ENCODE measurements at places on chromosomes 16 and 17.

DNA sequence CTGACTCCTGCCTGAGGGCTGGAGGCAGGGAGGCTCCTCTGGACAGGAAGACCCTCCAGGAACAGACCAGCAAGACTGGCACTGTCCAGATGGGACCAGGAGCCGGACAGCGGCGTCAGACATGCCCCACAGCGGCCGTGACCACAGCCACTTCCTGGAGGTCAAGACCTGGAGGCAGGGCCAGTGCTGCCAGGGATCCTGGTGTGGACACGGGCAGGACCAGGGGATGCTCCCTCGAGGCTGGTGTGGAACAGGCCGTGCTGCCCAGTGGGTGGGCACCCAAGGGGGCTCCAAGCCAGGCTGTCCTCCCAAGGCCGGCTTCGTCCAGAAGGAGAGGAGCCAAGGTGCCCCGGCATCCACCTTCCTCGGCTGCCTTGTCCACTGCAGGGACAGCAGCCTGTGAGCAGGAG is 4.5 kb upstream of the CCDC57 start:
- no peak for DNase-seq

DNA sequence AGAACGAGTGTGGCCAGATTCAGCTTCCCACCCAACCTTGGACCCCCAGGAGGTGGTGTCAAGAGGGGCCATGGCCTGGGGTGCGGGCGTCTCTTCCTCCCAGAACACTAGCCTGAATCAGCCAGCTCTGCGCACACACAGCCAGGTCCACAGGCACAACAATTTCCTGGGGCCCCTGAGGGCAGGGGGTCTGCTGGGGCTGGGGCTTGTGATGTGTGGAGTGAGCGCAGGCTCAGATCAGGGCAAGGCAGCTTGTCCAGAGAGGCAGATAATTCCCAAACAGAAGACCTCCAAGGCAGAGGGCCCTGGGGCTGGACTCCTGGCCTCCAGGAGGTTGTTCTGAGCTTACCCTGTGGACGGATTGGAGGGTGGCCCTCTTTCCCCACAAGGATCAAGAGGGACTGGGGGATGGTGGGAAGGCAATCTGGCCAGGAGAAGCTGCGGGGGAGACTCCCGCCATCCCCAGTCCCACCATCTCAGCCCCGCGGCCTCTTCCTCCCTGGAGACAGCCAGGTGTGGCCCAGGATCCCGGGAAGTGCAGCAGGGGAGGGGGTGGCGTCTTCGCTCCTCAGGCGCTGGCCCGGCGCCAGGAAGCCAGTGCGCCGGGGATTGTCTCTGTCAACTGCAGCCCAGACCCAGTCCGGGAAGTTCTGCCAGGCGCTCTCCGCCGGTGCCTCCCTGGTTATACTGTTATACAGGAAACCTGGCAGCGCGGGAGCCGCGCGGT is 52.0 kb upstream of the AMZ2 start:
- DNase-seq = no peak

- no peak for DNase-seq
These were observed 43.8 kb downstream of the NDEL1 start for GRCh38 chr17:8479431-8479947.

GRCh38 chr17:64378890-64379354 is 11.7 kb downstream of the PECAM1 start:
- DNase-seq = no peak

DNA sequence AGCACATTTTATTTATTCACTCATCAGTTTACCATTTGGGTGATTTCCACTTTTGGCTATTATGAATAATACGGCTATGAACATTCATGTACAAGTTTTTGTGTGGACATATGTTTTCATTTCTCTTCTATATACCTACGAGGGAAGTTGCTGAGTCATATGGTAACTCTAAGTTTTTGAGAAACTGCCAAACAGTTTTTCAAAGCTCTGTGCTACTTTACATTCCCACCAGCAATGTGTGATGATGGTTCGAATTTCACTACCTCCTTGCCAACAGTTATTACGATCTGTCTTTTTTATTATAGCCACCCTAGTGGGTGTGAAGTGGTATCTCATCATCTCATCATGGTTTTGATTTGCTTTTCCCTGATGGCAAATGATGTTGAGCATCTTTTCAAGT is 63.7 kb upstream of the MRTFB start:
- no peak for DNase-seq

DNA sequence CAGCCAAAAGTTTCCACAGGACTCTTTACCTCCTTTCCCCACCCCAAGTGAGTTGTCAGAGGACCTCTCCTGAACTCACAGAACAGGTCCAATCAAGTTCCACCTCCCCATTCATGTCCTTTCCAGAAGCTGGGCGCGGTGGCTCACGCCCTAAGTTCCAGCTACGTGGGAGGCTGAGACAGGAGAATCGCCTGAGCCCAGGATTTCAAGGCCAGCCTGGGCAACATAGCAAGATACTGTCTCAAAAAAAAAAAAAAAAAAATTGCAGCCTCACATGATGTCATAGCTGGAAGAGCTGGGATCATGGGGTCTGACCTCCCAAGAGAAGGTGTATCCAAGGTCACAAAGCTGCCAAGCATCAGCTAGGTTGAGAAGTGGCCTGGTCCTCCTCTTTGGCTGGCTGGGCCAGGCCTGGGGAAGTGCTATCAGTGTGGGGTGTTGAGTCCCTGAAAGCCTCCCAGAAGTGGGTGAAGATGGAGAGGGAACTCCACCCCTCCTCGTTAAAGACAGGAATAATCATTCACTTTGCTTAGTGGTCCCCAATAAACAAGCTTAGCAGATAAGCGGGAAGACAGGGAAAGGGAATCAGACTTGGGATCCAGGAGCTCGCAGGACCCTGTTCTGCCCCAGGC is 5.5 kb upstream of the MNT start:
- no peak for DNase-seq

- no peak for DNase-seq
These were observed 16.6 kb downstream of the FAM83G start for GRCh38 chr17:18987862-18988545.

- DNase-seq = no peak
These were observed 66.4 kb downstream of the NXN start for GRCh38 chr17:913207-913606.

- DNase-seq = no peak
These were observed 2.6 kb upstream of the ZNF768 start for GRCh38 chr16:30528799-30529457.

DNA sequence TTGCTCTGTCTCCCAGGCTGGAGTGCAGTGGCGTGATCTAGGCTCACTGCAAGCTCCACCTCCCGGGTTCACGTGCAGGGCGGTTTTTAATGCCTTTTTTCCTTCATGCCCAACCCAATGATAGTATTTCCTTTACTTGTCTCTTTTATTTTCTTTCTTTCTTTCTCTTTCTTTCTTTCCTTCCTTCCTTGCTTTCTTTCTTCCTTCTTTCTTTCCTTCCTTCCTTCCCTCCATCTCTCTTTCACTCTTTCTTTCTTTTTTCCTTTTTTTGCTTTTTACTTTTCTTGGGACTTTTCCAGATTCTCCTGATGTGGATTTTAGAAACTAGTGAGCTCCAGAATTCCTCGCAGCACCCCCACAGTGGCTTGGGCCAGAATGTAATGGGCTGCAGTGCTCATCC is 3.1 kb downstream of the MYH3 start:
- DNase-seq = no peak

- DNase-seq = peak; percentile 31
These were observed 145.0 kb downstream of the CCDC182 start for GRCh38 chr17:57600074-57600473.

Measured in activated CD4-positive, alpha-beta T cell treated with anti-CD3 and anti-CD28 coated beads for 4 hours (primary cell).